ENCODE measurements at places on chromosomes 11 and 22.
A peak's percentile ranks its signal among the peaks of the same experiment; 100 is the strongest.

GRCh38 chr22:25364281-25364680 lies 144.8 kb downstream of the CRYBB2 start:
- DNase-seq, result no peak

DNA sequence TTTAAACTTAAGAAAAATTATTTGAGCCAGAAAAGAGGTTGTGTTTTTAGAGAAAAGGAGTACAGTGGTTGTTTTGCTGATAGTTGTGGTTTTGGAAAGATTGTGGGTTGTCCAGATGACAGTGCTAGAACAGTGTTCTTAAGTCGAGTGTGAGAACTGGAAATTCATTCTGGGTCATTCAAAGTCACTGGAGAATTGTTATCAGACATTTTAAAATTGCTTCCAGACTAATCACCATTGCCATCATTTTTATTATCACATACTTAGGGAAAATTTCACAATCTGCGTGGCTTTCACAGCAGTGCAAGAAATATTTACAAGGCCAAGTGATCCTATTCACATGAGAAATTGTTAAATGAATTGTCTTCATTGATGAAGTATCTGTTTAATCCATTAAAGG lies 242.2 kb upstream of the DDI1 start:
- DNase-seq, result no peak

DNA sequence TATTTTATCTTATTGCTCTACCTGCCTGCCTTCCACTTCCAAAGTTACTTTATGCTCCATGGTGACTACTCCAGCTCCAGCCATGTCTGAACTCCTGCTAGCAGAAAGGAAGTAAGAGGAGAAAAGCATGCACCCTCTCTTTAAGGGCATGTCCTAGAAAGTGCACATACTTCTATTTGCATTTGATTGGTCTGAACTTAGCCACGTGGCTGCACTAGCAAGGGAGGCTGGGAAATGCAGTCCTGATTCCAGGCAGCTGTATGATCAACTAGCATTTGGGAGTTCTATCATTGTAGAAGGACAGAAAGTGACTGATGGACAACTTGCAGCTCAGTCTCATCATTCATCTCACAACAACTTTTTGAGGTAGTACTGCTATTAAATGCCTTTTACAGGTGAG lies 515.7 kb downstream of the BUD13 start:
- no peak for DNase-seq

GRCh38 chr11:5362017-5362625 lies 10.8 kb downstream of the OR51B6 start:
- DNase-seq, result no peak

- peak; percentile 4 for DNase-seq
Observed at GRCh38 chr11:63536669-63537292, at the start of gene PLAAT4. PLAAT4 (plus strand) TSS chr11:63536808; CDS start chr11:63536869, 61 bp downstream.

GRCh38 chr11:72081184-72081644 lies 564 bp downstream of the LRRC51 start:
- DNase-seq, result no peak

- no peak for DNase-seq
Observed at GRCh38 chr11:58647866-58648265, 25.4 kb downstream of the CNTF start.

DNA sequence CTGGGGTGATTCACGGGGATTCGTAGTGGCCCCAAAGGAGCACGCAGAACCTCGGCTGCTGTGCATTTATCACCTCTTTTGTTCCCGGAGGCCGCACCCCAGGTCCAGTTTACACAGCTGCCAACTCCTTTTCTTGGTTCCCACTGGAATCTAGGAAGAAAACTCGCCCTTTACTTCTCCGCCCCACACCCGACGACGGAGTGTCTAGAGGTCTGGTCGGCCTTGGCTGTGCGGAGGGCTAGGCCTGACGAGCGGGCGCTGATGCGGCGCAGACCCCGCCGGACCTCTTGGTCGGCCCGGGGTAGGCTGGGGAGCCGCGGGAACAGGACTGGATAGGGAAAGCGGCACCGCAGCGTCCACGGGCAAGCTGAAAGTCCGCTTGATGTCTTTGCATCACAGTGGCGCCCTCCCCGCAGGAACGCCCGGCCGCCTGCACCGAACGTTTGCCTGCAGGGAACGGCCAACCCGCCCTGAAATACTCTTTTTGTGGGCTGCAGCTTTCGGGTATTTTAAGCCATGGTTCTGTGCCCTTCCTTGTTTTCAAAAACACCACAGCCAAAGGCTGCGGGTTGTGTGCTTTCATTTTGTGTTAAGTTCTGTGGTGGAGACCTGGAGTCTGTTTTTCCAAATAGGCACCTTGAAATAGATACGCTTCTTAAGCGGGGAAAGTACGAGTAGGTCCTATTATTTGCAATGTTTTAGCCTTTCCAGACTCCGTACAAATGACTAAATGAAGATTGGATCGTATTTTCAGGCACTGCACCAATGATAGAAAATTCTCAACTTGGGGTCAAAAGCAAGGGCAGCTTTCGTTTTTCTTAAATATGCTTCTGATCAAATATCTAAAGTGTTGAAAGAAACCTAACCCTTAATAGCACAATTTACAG lies 829 bp upstream of the ZBED5 start:
- peak; percentile 40 for DNase-seq

DNA sequence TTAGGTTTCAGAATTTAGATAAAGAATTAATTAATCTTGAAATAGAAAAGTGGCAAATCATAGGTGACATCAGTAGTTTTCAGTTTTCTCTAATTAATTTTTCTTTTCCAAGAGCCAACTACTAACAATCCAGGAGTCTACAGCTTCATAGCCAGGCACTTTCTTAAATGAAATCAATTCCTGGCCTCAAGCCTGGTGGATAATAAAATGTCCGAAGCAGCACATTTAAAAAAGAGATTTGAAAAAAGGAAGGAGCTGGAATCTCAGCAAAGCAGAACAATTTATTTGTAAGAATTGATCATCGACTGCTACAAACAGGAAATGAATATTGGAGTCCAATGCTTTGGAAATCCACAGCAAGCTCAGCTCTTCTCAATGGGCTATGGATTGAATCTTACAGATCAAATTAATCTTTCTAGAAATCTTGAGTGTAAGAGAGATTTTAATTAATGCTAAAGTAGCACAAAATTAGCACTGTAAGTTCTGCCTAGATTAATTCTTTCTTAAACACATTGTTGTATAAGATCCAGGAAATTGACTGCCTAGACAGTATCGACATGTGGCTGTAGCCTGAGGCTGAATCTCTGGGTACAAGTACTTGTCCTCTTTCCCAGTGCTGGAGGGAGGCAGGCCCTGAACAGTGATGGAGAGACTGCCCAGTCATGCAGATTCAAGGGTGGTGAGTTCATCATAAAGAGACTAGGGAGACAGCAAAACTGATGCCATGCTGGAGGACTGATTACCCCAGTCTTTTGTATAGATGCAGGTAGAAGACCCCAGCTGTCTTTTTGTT lies 167.8 kb upstream of the POU2AF2 start:
- no peak for DNase-seq

DNA sequence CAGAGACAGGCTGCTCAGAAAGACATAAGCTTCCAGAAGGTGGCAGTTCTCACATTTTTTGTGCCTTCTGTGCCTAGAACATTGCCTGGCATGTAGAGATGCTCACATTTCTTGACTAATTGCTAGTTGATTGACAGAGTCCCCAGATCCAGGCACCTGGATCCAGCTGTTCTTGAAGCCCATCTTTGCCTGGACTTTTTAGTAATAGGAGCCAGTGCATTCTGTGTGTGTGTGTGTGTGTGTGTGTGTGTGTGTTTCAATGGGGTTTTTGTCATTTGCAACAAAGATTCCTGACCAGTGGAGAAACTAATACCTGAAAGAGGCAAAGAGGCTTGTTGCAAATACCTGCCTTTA lies 15.1 kb downstream of the MRGPRF start:
- no peak for DNase-seq

DNA sequence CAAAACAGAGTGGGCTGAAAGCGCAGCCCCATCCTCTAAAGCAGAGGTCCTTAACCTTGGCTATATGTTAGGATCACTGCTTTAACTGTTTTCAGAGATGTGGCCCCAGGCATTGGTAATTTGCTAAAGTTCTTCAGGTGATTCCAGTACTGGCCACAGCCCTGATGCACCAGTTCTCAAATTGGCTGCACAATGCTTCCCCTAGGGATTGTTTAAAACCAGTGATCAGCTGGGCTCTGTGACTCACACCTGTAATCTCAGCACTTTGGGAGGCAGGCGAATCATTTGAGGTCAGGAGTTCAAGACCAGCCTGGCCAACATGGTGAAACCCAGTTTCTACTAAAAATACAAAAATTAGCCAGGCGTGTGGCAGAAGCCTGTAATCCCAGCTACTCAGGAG lies 8.4 kb upstream of the IRAG1 start:
- DNase-seq, result no peak

GRCh38 chr11:61071913-61072312 lies 30.4 kb upstream of the CD5 start:
- DNase-seq, result no peak

GRCh38 chr11:120746376-120746775 lies 234.8 kb downstream of the GRIK4 start:
- DNase-seq, result no peak

- no peak for DNase-seq
Observed at GRCh38 chr11:30861064-30861463, 274.9 kb upstream of the MPPED2 start.

DNA sequence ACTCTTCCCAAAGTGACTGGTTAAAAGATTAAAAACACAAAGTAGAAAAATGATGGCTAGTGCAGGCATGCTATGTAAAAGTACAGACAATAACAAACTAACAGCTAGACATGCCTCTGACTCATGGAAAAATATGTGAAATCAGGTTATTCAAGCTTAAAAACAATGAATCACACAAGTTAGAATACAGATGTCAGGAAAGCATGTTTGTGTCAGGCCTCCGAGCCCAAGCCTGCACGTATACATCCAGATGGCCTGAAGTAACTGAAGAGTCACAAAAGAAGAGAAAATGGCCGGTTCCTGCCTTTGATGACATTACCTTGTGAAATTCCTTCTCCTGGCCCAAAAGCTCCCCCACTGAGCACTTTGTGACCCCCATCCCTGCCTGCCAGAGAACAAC lies 110.1 kb downstream of the NOX4 start:
- no peak for DNase-seq

DNA sequence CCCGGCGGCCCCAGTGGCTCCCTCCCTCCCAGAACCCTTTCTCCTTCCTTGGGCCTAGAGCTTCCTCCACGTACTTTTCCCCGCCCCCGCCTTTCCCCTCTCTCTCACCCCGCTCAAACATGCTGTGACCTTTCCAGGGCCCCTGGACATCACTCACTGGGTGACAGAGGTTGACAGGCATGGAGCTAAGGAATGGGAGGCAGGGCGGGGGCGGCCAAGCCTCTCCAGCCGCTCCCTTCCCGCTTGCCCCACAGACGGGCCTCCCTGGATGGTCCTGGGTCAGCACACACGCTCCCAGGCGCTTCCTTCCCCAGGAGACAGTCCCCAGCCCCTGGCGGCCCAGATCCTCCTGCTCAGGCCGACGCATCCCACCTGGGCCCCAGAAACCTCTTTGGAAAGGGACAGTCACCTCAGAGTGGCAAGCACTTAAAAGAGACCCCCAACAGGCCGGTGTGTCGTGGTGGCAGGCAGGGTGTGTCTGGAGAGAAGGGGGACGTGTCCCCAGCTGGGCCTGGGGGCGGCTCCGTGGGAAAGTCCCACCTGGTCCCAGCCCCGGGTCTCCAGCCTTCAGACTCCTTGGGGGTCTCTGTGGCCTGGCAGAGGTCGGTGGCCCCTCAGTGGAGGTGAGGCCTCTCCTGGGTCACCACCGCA lies 8.8 kb downstream of the H19 start:
- no peak for DNase-seq

- DNase-seq, result peak; percentile 61
Observed at GRCh38 chr11:75280227-75280701, 39.7 kb downstream of the TPBGL start.

DNA sequence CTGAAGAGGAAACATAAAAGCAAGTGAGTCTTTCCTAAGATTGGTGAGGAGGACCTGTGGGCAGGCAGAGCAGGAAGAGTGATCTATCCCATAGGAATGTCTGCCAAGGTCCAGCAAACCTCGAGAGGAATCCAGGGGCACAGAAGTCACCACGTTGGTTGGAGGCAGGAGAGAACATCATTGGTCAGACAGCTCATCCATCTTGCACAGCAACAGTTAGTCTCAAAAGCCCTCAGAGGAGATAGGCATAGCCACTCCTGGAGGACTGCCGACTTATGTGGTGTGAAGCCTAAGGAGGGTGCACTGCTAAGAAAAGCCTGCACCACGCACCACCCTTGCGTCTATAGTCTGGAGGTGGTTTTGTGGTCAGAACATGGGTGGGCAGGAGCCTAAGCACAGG lies 109.1 kb downstream of the RASSF10 start:
- no peak for DNase-seq

DNA sequence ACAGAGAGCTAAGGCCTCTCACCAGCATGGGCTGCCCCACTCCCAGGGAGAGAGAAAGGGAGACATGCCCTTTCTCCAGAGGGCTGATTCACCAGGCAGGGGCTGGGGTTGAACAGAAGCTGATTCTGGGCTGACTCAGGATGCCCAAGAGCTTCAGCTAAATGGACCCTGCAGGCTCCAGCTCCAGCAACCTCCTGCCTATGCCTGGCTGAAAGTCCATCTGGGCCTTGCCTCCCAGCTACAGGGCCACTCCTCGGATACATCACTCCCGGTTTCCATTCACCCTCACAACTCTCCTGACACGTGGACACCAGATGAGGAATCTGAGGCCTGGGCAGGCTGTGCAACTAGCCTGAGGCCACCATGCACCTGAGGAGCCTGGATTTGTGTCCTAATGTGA lies 215.5 kb downstream of the BUD13 start:
- DNase-seq, result no peak

- no peak for DNase-seq
Observed at GRCh38 chr22:33539902-33540751, 380.1 kb downstream of the LARGE1 start.

DNA sequence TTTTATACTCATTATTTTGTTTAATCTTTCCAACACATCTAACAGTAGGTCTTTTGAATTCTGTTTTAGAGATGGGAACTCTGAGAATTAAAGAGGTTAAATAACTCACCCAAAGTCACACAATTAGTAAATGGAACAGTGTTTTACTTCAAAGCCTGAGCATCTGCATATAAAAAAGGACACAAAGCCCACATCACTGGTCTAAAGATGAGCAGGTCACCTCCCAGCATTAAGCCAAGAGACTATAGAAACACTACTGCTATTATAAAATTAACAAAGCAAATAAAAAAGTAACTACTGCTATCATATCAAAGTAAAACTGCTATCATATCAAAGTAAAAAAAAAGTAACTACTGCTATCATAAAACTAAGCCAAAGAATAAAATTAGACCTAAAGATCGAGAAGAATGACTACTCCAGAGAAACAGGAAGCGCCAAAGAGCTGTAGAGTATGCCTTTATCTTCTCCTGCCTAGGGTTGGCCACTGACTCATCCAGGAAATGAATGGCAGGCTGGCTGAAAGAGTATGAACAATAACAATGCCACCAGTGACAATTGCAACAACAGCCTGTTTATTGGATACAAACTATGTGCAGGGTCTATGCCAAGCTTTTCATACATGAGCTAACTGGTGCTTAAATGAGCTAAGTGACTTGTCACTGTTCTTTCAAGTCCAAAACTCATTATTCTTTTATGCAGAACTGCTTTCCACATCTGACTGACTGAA lies 1153.0 kb upstream of the TENM4 start:
- no peak for DNase-seq
